HFFc6 (cell line): ENCODE measurements at places on chromosomes 6 and 20.

GRCh38 chr6:92431502-92431901 is 987.9 kb downstream of the EPHA7 start:
- DNase-seq = no peak

DNA sequence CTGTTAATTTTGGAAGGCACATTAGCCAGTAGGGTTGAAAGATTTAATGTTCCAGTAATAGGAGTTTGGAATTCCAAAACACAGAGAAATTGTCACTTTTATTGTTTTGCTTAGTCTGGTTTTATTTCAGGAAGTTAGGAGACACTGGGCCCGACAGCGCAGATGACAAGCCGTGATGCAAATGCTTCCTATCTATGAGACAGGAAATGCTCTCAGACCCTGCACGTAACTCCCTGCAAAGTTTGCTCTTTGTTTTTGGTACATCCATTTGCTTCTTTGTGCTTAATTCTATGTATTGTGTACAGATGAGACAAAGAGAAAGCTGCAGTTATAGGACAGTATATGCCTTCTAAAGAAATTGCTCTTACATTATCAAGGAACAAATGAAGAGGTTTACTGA is 201.6 kb upstream of the SGK1 start:
- DNase-seq = no peak

- no peak for DNase-seq
Measured at GRCh38 chr20:18985551-18985950, 172.0 kb downstream of the SCP2D1 start.

- peak; percentile 24 for DNase-seq
Measured at GRCh38 chr20:35091816-35092523, 637 bp downstream of the TRPC4AP start.

GRCh38 chr20:24733416-24733815 is 215.7 kb upstream of the CST7 start:
- DNase-seq = no peak

DNA sequence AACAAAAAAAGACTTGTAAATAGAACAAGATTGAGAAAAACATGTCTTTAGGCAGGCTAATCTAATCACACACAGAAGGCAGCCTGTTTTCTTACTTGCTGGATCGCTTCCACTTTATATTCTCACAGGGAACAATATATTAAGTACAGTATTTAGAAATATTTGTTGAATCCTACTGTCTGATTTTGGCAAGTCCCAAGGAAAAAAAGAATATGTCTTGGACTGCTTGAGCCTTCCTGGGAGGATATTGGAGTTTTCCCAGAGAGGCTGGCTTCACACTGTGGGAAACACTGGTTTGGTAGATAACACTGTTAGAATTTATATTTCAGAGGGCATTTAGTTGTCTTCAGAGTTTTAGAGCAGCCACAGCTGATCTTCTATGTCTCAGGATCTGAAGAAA is 229.7 kb downstream of the PRL start:
- DNase-seq = no peak
